ENCODE measurements at places on chromosomes 2 and 18.

DNA sequence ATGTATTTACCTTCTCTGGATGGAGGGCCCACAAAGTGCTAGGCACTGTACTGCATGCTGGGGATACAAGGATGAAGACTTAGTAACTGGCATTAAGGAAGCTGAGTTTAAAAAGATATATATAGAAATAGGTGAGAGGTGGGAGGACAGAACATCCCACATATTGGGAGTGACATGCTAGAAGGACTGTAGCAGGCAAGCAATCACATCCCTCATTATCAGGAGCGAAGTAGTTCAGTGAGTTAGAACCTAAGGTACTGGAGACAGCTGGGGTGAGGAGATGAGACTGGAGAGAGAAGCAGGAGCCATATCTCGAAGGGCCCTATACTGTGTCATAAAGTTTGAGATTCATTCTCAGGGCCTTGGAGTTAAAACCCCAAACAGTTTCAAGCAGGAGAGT is 10.9 kb upstream of the OSBPL1A start:
- no peak for DNase-seq

DNA sequence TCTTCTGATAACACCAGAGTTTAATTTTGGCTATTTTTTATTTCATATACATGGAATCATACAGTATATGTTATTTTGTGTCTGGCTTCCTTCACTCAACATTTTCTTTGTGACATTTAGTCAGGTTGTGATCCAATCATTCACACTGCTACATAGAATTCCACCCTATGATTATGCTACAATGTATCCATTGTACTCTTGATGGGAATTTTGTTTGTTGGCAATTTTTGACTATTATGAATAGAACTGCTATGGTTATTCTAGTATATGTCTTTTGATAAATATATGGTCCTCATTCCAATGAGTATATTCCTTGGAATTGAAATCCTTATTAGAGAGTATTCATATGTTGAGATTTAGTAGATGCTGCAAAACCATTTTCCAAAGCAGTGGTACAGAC is 936.4 kb upstream of the CHAC2 start:
- no peak for DNase-seq

DNA sequence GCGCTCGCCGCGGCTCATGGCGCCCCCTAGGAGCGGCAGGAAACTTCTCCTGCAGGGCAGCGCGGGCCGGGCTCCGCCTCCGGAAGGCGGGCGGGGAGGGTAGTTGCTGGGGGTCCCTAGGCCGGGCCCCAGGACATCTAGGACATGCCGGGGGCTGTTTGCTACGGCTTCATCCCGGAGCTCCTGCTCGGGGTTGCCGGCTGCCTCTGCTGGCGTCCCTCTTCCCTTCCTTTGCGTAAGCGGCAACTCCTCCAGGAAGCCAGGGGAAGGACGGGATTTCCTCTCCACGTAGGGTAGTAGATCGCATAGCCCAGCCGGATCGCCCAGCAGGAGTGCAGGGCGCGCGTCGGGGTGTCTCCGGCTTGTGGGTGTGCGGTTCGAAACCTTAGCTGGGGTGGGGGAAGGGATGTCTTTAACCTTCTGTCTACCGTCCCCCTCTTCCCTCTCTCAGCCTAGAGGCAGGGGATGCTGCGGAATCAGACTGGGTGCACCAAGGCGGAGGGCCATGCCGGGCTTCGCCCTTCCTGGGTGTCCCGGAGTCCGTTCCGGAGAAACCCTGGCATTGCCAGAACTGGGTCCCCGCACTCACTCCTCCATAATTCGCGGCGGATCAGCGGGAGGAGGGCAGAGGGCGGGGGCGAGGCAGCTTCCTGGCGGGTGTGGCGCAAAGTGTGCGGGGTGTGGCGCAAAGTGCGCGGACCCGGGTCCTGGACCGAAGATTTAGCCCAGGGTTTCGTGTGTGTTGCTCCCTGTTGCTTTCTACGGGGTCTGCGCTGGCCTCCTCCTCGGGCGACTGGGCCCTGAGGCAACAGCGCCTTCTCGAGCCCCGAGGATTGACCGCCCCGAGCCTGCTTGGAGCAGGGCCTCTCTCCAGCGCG is 12.2 kb upstream of the SKOR2 start:
- DNase-seq: no peak

- no peak for DNase-seq
Measured at GRCh38 chr2:55014962-55015939, 35.0 kb downstream of the RTN4 start.

DNA sequence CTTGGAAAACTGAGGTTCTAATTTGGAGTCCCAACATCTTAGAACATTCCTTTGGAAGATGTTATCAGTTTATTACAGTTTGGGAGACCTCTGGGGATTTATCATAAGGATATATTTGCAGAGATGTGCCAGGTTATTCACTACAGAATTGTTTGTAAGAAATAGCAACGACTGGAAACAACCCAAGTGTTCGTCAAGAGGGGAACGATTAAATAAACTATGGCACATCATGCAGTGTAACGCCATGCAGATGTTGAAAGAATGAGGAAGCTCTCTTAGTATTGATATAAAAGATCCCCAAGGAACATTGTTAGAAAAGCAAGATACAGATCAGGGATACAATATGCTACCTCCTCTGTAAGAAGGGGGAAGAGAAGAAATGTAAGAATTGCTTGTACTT is 210.6 kb downstream of the TMEM247 start:
- no peak for DNase-seq
